Ovary (tissue), 10 donors: ENCODE measurements at places on chromosomes 3 and 15. TPM values are rescaled to one million over a fixed set of nuclear protein-coding genes. Genes with fewer than 3 reads are reported as not detected.

Gene SCAANT1
- total RNA-seq: not detected

Gene THSD4
- 5.2 TPM for total RNA-seq

Gene FAM81A
- total RNA-seq: 5.1 TPM

Gene CFAP20DC
- total RNA-seq: 0.47 TPM

- no peaks in the 10 kb centered on the region for H3K27me3 ChIP-seq
- no peaks in the 10 kb centered on the region for H3K36me3 ChIP-seq
- no peaks in the 10 kb centered on the region for H3K4me1 ChIP-seq
- no peak for DNase-seq
- no peak overlapping the region for H3K4me3 ChIP-seq
- H3K27ac ChIP-seq: no peak overlapping the region
Measured at GRCh38 chr15:98292442-98293240, 332.1 kb downstream of the ARRDC4 start.

Gene CNTN4
- total RNA-seq: 16.7 TPM

DNA sequence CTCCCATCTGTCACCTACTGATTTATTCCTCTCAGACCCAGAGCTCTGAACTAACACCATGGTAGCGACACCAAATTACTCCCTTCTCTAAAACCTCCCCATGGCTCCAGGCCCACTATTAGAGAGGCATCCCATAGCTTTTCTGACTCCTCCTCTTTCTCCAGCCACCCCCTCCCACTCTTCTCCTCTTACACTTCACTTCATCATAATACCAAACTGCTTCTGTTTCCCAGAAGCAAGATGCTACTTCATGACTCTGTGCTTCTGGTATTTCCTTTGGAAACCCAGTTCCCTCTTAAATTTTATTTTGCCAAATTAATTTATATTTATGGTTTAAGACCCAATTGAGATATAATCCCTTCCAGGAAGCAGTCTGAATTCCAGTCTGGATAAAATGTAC, 465.1 kb upstream of the PDZRN3 start:
- no peaks in the 10 kb centered on the region for H3K36me3 ChIP-seq
- no peaks in the 10 kb centered on the region for H3K27me3 ChIP-seq
- no peaks in the 10 kb centered on the region for H3K4me1 ChIP-seq
- no peak overlapping the region for H3K27ac ChIP-seq
- no peak overlapping the region for H3K4me3 ChIP-seq

Gene BOC
- 86.6 TPM for total RNA-seq

GRCh38 chr3:51717947-51718346, 11.1 kb downstream of the GRM2 start:
- H3K4me3 ChIP-seq: no peak overlapping the region
- H3K4me1 ChIP-seq: no peaks in the 10 kb centered on the region
- no peaks in the 10 kb centered on the region for H3K27me3 ChIP-seq
- no peak for DNase-seq
- H3K36me3 ChIP-seq: no peaks in the 10 kb centered on the region

Gene GABRR3
- total RNA-seq: not detected

GRCh38 chr3:17399586-17399985, 342.8 kb downstream of the TBC1D5 start:
- no peak overlapping the region for H3K4me3 ChIP-seq
- no peaks in the 10 kb centered on the region for H3K4me1 ChIP-seq
- H3K36me3 ChIP-seq: no peaks in the 10 kb centered on the region
- no peak for DNase-seq
- no peaks in the 10 kb centered on the region for H3K27me3 ChIP-seq

GRCh38 chr3:39271363-39271914, 8.4 kb downstream of the CX3CR1 start:
- no peak for DNase-seq
- no peaks in the 10 kb centered on the region for H3K36me3 ChIP-seq
- H3K4me3 ChIP-seq: no peak overlapping the region
- H3K27ac ChIP-seq: no peak overlapping the region
- no peaks in the 10 kb centered on the region for H3K4me1 ChIP-seq

DNA sequence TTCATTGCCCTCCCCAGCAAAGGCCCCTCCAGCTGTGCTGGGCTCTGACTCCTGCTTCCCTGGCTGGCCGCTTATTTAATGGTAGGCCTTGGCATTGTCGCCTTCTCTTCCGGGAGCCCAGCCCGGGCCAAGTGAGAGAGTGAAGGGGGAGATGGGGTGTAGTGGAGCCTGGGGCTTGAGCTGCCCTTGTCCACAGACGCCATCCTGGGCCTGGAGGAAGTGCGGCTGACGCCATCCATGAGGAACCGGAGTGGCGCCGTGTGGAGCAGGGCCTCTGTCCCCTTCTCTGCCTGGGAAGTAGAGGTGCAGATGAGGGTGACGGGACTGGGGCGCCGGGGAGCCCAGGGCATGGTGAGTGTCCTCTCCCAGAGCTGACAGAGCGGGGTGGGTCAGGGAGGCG, 3.3 kb downstream of the LMAN1L start:
- no peak overlapping the region for H3K27ac ChIP-seq
- no peak overlapping the region for H3K4me3 ChIP-seq
- H3K27me3 ChIP-seq: no peaks in the 10 kb centered on the region
- H3K36me3 ChIP-seq: no peaks in the 10 kb centered on the region
- no peaks in the 10 kb centered on the region for H3K4me1 ChIP-seq
- DNase-seq: no peak

DNA sequence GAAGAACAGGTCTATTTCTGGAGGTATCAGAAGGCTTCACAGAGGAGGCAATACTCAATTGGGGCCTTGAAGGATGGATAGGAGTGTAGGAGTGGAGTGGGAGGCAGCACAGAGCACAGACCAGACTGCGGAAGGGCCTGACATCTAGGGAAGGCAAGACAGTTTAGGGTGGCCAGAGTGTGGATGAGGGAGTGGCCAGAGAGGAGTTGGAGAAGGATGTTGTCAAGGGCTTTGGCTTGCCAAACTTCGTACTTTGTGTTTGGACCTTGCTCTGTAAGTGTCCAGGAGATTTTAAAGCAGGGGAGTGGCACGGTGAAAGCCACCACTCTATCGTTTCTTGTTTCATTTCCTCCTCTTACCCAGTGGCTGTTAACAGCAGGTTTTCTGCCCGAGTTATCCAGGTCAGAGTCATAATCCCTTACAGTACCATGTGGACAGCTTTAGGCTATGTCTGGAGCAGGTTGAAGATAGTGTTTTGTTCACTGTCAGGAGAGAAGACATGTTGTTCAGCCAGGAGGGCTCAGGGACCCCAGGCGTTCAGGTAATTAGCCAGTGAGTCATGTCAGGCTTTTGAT, 12.3 kb downstream of the SMAD3 start:
- no peaks in the 10 kb centered on the region for H3K27me3 ChIP-seq
- no peak overlapping the region for H3K4me3 ChIP-seq
- H3K4me1 ChIP-seq: peaks cover 37% of the 10 kb centered on the region

DNA sequence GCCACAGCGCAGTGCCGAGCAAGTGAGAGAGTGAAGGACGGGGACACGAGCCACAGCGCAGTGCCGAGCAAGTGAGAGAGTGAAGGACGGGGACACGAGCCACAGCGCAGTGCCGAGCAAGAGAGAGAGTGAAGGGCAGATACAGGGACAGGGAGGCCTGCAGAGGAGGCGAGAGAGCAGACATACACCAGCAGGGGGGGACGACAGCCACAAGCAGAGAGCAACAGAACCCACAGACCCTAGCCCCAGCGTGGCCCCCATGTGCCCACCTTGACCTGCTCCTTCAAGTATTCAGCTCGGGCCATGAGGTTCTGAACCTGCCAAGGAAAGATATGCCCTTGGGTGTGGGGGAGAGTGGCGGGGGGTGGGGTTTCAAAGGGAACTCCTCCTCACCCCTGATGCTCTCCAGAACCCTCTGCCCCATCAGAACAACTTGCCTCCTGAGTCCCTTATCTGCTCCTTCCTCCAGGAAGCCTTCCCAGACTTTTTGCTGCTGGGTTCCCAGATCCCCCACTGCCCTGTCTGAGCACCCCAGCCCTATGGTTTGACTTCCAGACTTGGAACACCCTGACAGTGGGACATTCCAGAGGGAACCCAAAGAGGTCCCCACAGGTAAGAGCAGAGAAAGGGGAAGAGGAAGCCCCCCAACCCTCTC, 5.3 kb downstream of the ULK3 start:
- H3K36me3 ChIP-seq: no peaks in the 10 kb centered on the region
- no peak overlapping the region for H3K27ac ChIP-seq
- no peak for DNase-seq
- no peaks in the 10 kb centered on the region for H3K27me3 ChIP-seq

DNA sequence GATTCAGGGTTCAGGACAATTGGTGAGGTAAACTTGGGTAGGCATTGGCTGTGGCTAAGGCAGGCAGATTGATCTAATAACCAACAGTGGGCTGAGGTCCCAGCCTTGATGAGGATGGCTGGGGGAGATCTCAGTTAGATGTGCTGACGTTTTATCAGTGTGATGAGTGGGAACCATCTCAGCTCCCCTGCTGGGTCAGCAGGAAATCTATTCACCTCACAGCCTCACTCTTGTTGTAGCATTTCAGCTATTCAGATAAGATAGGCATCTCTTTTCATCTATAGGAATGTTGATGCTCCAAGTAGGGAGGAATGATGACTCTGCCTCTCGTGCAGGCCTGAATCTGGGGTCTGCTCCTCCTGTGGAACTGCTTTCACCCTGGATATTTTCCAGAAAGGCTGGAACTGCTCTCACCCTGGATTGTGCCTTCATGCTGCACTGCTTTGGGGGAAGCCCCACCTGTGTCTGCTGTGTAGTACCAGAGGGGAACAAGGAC, 973.7 kb downstream of the NSUN3 start:
- DNase-seq: no peak
- H3K4me1 ChIP-seq: no peaks in the 10 kb centered on the region
- H3K4me3 ChIP-seq: no peak overlapping the region
- H3K27me3 ChIP-seq: no peaks in the 10 kb centered on the region
- no peak overlapping the region for H3K27ac ChIP-seq

GRCh38 chr3:36852071-36852470, 87.7 kb upstream of the DCLK3 start:
- H3K27me3 ChIP-seq: no peaks in the 10 kb centered on the region
- no peak for DNase-seq
- no peak overlapping the region for H3K4me3 ChIP-seq
- H3K4me1 ChIP-seq: no peaks in the 10 kb centered on the region

DNA sequence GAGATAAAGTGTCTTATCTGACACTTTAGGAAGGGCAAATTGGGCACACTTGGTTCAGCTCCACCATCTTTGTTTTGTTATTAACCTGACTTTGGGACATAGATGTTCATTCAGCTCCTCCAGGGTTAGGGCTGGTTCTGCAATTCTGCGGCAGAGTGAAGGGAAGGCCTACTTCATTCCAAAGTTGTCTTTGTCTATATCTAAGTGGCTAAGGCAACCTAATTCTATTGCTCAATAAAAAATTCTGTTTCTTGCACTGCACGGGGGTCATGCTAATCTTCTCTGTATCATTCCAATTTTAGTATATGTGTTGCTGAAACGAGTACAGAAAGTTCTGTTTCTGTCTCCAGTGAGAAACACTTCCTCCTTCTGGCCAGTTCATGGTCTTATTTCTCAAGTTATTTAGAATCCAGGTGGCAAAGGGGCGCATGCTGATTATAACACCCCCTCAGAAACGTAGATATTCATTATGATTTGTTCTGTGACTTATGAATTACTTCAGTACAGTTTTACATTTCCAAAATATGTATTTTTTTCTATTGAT, 53.5 kb downstream of the PFN2 start:
- no peak overlapping the region for H3K27ac ChIP-seq
- H3K27me3 ChIP-seq: no peaks in the 10 kb centered on the region
- peaks cover 1% of the 10 kb centered on the region for H3K4me1 ChIP-seq
- no peak overlapping the region for H3K4me3 ChIP-seq

Gene GOLGA6L7
- not detected for total RNA-seq

Gene RASGRP1
- total RNA-seq: 1.0 TPM

Gene CLRN1
- total RNA-seq: not detected

- H3K4me1 ChIP-seq: no peaks in the 10 kb centered on the region
- no peaks in the 10 kb centered on the region for H3K36me3 ChIP-seq
- no peaks in the 10 kb centered on the region for H3K27me3 ChIP-seq
- H3K27ac ChIP-seq: no peak overlapping the region
Measured at GRCh38 chr3:67018789-67019526, 20.9 kb downstream of the KBTBD8 start.

- no peak for DNase-seq
- no peak overlapping the region for H3K4me3 ChIP-seq
- H3K4me1 ChIP-seq: no peaks in the 10 kb centered on the region
- H3K27me3 ChIP-seq: no peaks in the 10 kb centered on the region
Measured at GRCh38 chr15:33378866-33379480, 68.2 kb downstream of the RYR3 start.

GRCh38 chr3:148873270-148873927, 8.3 kb downstream of the CPA3 start:
- no peak overlapping the region for H3K27ac ChIP-seq
- H3K4me1 ChIP-seq: no peaks in the 10 kb centered on the region
- no peaks in the 10 kb centered on the region for H3K27me3 ChIP-seq
- H3K4me3 ChIP-seq: no peak overlapping the region

- H3K36me3 ChIP-seq: no peaks in the 10 kb centered on the region
- H3K4me3 ChIP-seq: no peak overlapping the region
- H3K27me3 ChIP-seq: no peaks in the 10 kb centered on the region
- no peak overlapping the region for H3K27ac ChIP-seq
Measured at GRCh38 chr3:190436331-190436730, 13.4 kb downstream of the TMEM207 start.

DNA sequence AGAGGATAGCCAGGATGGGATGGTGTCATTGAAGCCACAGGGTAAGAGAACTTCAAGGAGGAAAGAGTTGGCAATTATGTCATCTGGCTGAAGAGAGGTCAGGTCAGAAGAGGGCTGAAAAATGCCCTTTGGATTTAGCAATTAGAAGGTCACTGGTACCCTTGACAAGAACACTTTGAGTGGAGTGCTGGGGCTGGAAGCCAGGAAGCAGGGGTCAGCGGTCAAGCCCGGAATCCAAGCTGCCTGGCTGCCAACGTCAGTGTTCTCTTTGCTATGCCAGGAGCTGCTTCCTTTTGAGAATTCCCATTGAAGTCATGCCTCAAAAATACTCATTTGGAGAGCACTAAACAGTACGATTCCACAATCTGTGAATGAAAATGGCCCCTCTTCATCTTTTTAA, 386.5 kb downstream of the SHQ1 start:
- no peaks in the 10 kb centered on the region for H3K27me3 ChIP-seq
- no peaks in the 10 kb centered on the region for H3K4me1 ChIP-seq
- H3K27ac ChIP-seq: no peak overlapping the region
- no peak for DNase-seq

Gene NECTIN3
- 45.5 TPM for total RNA-seq

GRCh38 chr3:16936676-16937230, 52.0 kb downstream of the PLCL2 start:
- H3K36me3 ChIP-seq: no peaks in the 10 kb centered on the region
- no peak overlapping the region for H3K27ac ChIP-seq
- H3K4me1 ChIP-seq: peaks cover 8% of the 10 kb centered on the region
- H3K27me3 ChIP-seq: no peaks in the 10 kb centered on the region

DNA sequence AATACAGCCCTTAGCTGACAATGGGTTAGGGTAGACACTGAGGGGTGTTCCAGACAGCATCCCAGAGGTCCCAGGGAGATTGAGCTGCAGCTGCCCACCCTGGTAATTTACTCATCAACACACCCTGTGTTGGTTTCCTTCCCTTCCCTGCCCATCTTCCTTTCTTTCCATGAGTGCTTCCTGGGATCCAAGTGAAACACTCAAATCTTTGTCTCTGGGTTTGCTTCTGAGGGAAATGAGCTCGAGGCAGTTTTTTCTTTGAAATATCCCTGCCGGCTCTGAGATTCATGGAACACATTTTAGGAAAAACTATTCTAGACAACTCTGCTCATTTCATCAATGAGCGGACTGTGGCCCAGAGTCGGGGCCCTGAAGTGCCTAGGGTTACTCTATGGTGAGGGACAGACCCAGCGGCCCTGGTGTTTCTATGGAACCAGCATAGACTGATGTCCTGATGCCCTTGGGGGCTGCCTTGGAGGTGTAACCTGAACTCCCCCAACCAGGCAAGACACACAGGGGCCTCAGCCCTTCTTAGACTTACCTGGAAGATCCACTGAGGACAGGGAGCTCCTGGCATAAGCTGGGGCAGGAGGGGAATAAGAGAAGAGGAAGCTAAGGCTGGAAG, 14.9 kb upstream of the CSRNP1 start:
- no peak for DNase-seq
- H3K36me3 ChIP-seq: no peaks in the 10 kb centered on the region
- H3K27ac ChIP-seq: no peak overlapping the region
- H3K27me3 ChIP-seq: no peaks in the 10 kb centered on the region
- H3K4me1 ChIP-seq: no peaks in the 10 kb centered on the region
- no peak overlapping the region for H3K4me3 ChIP-seq
